ENCODE measurements at places on chromosomes 3 and 15.
A peak's percentile ranks its signal among the peaks of the same experiment; 100 is the strongest.

DNA sequence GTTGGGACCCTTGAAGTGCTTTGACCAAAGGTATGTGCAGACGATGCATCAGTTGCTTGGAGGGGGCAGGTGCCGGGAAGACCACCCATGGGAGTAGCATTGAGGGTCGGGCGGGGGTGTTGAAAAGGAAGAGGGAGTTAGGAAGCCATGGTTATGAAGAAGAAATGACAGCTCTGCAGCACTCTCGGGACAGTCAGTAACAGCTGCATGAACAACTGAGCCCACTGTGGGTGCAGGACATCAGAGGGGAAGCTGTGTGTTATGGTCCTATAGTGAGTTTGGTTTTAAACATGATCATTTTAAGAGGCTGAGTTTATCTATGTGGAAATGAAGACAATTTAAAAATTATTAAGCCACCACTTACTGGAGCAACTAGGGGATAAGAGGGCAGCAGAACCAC lies 17.6 kb downstream of the ST8SIA2 start:
- no peak for DNase-seq

GRCh38 chr15:94059013-94059587 lies 172.3 kb upstream of the MCTP2 start:
- no peak for DNase-seq

- no peak for DNase-seq
These were observed 36.8 kb upstream of the POLG start for GRCh38 chr15:89371228-89372044.

DNA sequence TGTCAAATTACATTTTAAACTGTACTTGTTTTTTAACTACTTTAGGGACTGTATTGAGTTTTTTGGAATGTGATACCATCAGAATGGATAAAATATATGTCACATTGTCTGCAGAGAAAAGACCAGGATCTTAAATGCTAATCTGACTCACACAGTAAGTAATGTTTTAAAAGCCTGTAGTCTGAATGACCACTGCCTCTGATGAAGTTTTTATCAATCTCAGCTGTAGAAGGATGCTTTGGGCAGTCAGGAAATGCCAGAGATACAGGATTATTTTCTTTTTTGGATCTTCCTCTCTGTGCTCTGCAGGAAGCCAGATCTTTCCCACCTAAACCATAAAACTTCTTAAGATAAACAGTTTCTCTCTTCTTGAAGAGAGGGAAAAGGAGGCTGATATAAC lies 73.1 kb upstream of the PRTG start:
- no peak for DNase-seq

DNA sequence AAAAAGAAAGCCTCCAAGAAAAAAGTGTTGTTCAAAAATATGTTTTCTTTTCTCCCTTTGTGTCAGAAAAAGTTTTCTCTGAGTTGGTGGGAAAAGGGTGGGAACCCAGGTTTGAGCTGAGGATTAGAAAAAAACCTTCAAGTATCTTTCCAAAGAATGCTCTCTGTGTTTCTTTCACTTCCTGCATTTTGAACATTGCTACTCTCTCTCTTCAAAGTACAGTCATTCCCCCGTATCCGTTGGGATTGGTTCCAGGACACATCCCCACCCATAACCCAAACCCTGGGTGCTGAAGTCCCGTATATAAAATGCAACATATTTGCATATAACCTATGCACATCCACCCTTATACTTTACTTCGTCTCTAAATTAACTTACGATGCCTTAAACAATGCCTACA lies 139.6 kb downstream of the TMCO5A start:
- no peak for DNase-seq

GRCh38 chr3:127690823-127691452 lies 18.2 kb downstream of the ABTB1 start:
- DNase-seq = no peak

DNA sequence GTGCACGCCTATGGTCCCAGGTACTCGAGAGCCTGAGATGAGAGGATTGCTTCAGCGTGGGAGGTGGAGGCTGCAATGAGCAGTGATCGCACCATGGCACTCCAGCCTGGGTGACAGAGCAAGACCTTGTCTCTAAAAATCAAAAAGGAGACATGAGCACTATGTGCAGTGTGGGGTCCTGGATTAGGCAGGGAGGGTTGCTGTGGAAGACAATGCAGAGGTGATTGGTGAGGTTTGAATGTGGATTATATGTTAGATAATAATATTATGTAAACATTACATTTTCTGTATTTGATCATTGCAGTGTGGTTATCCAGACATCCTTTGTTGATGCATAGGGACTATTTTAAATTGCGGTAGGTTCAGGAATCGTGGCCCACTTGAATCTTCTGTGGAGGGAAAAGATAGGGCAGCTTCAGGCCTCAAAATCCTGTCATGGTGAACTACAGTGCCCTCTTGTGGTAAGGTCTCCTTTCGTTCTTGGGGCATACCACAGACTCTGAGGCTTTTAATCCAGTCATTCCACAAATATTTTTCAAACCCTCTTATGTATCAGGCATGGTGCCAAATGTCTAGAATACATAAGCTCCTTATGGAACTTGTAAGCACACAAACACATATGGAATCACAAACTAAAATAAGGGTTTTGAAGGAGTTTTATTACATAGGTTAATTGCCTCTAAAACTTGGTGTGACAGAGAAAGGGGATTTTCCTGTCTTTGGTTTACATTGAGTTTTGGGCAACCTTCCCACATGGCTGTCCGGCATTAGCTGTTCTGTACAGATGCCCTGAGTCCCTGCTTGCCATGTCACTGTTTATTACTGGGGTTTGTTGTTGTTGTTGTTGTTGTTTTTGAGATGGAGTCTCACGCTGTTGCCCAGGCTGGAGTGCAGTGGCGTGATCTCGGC lies 37.7 kb downstream of the GPD1L start:
- peak; percentile 58 for DNase-seq
